ENCODE measurements at places on chromosomes 12 and 14.
A peak's percentile ranks its signal among the peaks of the same experiment; 100 is the strongest.

DNA sequence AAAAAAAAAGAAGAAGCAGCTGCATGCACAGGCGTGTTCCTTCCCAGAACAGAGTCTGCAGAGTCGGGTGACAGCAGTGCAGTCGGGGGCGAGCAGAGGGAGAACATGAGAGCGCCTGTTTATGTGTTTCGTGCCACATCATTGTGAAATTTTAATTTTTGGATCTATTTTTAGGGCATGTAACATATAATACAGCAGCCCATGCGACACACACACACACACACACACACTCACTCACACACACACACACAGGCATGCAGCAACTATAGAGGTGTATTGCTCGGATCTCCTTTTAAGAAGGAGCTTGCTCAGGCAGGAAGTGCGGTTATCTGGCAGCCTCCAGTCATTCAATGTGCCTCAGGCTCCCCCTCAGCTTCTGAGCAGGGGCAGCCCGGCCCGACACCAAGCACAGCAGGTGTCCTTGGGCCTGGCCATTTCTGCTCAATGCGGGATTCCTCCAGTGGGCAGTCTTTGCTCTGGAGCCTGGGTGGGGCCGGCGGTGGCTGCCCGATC, 71.8 kb downstream of the ZNF664 start:
- DNase-seq = no peak

GRCh38 chr14:61927520-61927919, 165.3 kb downstream of the SNAPC1 start:
- DNase-seq = no peak

DNA sequence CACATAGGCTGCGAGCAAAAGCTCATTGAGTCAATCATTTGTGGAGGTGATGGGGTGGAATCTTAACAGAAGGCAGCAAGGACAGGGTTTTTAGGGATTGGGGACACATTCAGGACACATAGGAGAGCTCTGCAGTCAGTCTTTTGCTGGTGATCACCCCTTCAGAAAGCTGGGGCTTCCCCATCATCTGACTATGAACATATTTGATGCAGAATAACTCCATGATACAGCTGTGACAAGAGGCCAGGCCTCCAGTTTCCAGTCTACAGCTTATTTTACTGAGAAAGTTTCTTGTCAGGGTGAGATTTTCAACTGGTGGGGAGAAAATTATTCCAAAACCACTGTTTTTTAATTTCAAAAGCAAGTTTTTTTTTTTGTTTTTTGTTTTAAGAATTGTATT, 134.2 kb downstream of the TMEM30B start:
- DNase-seq = no peak

- DNase-seq = no peak
These were observed 277.2 kb downstream of the NEDD1 start for GRCh38 chr12:97184127-97184773.

DNA sequence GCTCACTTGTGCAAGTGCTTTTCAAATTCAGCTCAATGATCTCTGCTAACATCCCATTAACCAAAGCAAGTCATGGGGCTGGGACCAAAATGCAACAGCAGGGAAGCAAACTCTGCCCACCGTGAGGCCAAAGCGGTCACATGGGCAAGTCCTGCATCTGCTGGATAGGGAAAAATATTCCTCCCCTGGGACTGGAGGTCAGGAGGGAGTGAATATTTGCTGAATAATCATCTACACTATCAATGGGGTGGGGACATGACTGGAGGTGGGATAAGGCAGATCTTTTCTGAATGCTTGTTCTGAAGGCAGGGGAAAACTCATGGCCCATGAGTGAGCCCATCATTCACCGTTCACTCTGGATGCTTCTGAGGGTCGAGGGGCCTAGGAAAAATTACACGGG, 45.1 kb upstream of the VRK1 start:
- DNase-seq = no peak

DNA sequence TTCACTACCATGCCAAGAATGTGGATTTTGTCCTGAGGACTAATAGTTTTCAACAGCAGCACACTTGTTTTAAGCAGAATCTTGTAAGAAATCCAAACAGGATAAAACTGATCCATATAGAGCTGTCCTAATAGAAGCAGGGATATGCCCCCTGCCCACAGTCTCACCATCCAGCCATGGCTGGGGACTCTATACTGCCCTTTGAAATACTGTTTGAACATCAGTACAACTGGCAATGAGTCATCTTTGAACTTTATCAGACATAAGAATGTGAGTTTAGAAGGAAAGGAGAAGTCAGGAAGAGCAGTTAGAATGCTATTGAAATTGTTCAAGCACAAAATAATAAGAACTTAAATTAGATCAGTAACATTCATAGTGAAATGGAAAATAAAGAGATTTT, 3.8 kb upstream of the C12orf42 start:
- no peak for DNase-seq

GRCh38 chr12:98232753-98233390, 282.5 kb upstream of the TMPO start:
- DNase-seq = no peak

- DNase-seq = no peak
These were observed at the start of gene PTPN21 for GRCh38 chr14:88554457-88555286. TSS of gene PTPN21 (minus strand) at chr14:88555007. CDS start at chr14:88550417, 4,590 bp downstream.

DNA sequence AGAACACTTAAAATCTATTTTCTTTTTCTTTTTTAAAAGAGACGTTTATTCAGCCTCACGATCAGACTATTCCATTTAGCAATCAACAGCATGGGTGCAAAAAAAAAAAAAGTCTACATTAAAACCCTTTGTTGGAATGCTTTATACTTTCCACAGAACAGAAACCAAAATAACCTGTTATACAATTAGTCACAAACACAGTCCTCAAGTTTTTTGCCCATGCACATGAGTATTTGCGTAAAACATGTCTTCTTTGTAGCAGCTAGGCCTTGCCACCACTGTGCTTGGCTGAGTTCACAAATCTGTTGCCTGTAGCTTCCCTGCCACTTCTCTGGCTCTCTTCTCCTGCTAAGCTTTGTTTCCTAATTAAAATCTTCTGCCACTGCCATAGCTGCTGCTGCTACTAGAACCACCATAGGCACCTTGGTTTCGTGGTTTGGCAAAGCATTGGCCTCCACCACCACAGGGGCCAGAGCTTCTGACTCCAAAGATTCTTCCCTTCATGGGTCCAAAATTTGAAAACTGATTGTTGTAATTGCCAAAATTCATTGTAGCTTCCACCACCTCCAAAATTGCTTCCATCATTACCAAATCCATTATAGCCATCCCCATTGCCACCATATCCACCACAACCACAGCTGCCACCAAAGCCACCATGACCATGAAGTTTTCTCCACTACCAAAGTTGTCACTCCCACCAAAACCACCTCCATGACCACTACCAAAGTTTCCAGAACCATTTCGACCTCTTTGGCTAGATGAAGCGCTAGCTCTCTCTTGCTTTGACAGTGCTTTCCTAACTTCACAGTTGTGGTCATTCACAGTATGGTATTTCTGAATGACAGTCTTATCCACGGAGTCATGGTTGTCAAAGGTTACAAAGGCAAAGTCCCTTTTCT, 38.1 kb downstream of the KLRG1 start:
- DNase-seq = no peak

DNA sequence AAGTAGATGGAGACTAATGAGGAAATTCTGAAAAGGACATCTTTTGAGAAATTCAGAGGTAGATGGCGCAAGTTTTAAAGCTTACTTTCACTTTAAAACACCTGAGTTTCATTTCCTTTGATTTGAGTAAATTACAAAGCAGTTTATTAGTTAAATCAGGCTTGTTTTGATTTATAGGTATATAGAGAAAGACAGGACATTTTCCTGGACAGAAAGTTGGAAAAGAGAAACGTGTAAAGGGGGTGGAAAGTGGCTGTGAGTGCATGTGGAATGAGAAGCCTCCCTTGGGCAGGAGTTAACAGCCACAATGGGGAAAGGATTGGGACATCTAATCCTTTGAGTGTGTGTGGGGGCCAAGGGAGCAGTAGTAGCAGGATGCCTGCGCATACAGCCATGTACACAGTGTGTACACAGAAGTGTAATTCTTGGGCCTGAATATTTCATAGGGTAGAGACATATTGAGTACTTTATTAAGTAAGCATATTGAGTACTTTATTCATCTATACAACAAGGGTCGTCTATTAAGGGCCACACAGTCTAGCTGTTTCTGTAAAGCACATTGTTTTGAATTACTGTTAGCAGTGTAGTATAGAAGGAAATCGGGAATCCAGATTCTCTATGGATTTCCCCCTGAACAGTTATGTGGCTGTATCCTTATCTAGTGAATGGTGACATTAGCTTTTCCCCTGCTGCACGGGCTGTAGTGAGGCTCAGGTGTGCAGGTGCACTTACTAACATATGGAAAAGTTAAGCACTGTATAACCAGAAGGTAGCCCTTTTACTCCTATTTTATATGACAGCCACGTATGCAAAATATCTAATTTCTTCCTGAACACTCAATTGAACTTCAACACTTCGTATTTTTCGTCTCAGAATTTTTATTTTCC, 19.1 kb downstream of the MARK3 start:
- DNase-seq = no peak

DNA sequence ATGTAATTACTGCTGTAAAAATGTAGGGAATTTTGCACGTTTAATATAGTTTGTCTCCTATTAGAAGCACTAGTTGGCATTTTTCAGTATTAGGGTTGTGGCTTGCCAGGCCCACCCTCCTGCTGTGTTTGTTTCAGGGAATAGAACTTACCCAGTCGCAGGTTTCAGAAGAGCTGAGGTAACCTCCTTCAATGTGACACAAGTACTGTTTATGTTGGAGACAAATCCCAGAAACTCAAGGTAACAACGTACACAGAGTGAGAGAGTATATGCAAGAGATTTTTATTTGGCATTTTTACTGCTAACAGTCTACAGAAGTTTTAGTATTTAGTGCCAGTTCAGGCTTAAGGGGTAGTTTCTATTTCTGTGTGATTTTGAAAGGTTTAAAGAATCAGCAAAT, 284.3 kb downstream of the RAD51B start:
- no peak for DNase-seq

GRCh38 chr12:111287125-111287900, 81.6 kb downstream of the PHETA1 start:
- DNase-seq = no peak

- DNase-seq = no peak
These were observed 1.0 kb downstream of the MPHOSPH9 start for GRCh38 chr12:123231931-123232330.

DNA sequence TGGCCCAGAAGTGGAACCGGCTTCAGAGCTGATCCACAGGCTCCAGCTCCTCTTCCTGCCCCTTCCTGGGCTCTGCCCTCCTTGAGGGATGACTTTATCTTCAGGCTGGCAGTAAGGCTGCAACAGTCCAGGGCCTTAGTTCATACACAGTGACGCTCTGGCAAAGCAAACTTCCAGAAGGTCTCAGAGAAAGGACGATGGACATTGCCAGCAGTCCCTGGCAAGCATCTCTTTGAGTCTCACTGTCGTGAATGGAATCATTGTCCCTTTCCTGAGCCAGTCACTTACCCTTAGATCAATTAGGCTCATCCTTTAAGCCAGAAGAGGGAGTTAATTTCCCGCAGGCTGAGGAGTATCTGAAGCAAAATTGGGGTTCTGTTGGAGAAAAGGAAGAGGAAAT, 8.6 kb downstream of the AK7 start:
- DNase-seq = no peak

GRCh38 chr12:45168976-45169375, 46.9 kb upstream of the ANO6 start:
- no peak for DNase-seq

- no peak for DNase-seq
These were observed 24.8 kb downstream of the ATF7 start for GRCh38 chr12:53601296-53601847.

DNA sequence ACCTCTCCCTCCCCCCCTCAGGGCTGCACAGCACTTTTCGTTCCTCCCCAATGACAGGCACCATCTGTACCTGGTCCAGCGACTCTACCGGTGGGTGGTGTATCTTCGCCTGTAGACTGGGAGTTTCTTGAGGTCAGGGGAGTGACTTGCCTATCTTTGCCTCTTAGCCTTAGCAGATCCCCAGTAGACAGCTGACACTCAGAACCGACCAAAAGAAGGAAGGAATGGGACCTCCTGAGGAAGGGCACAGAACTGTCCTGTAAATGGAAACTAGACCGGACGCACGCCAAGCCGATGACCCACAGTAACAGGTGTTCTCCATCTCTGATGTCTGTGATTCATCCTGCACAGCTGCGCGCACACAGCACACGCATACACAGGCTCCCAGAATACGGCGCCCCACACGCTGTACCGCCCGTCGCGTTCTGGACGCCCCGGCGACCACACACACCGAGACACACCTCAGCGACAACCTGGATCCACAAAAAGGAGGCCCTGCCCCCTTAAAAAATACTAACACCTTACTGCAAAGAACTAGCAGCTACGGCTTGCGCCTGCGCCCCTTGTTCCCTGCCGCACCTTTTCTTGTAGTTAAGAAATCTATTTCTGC, 673 bp upstream of the TTC9 start:
- peak; percentile 24 for DNase-seq

- no peak for DNase-seq
These were observed 1205.3 kb downstream of the GALC start for GRCh38 chr14:86787717-86788116.

DNA sequence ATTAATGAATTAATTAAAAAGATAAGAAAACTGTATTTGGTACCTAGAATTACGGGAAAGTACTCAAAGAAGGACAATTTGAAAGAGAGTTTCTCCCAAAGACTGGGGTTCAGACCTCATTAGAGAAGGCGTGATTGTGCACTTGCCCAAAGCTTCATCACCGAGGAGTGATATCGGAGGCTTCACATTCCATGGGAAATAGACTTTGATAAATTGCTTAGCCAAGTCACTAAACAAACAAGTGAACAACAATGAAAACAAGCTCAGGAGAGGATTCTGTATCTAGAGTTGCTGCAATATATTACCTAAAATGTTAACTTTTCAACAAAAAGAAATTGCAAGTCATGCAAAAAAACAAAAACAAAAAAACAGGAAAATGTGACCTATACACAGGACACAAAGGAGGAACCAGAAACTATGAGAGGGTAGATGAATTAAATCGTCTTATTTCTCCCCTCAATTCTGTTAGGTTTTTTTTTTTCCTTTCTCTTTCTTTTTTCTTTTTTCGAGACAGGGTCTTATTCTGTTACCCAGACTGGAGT, 3.4 kb downstream of the SPATA7 start:
- no peak for DNase-seq

DNA sequence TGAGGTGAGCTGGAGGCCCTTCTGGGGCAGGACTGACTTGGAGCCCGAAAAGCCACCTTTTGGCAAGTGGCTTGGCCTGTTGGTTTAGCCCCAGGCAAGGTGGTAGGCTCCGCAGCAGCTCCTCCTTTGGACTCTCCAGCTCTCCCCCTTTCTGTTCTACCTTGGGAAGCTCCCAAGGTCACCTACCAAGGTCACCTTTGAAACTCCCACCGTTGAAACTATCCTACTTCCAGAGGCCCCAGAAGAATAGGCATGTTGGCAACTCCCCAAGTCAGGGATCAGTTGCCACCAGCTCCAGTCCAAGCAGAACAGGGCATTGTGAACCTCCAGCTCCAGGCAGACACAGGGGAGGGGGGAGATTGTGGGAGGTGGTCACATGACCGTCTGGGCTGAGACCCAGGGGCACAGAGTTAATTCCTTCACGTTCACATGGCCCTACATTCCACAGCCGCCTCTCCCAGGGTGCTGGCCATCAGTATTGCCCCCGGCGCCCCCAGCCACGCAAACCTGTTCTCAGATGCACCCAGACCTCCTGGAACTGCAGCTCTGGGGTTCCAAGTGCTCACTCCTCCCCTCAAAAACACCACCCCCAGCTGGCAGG, 14.4 kb downstream of the IRF2BPL start:
- DNase-seq = no peak

- no peak for DNase-seq
These were observed 86.9 kb downstream of the AVPR1A start for GRCh38 chr12:63064080-63064479.

- DNase-seq = no peak
These were observed 102.5 kb downstream of the SPTSSA start for GRCh38 chr14:34359420-34360117.

- no peak for DNase-seq
These were observed 39.2 kb downstream of the ACADS start for GRCh38 chr12:120764816-120765215.

Data from CD8-positive, alpha-beta memory T cell (primary cell).